Stimulated activated CD8-positive, alpha-beta memory T cell treated with anti-CD3 and anti-CD28 coated beads, Interleukin-7, amount 100 ng/mL, for 4 hours (primary cell): ENCODE measurements at places on chromosomes 13 and 19.

DNA sequence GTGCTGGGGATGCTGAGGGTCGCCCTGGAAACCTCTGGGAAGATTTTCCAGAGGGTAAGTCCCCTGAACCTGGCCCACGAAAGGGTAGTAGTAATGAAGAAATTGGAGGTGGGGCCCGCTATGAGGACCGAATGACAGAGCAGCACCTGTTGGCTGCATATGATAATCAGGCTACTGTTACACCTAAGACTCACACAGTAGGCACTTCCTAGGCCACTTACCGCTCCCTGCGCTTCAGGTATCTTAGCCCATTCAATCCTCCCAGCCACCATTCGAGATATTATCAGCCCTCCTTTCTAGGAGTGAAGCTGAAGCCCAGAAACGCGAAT lies 4.3 kb upstream of the LRFN3 start:
- DNase-seq, result no peak

DNA sequence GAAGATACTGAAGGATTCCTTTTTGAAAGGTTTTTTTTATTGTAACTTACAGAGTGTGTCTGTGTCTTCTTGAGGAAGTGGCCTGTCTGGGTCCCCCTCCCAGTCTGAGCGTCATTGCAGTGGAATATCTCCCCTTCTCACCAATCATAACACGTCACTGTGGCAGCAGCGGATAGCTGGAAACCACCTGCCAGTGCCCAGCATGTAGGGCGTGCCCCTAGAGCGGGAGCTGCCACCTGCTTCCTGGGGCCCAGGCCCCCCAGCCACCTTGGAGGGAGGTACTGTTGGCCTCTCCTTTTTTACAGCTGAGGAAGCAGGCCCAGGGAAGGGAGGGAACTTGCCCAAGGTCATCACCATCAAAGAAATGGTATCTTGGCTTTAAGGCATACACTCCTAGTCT lies 4.6 kb upstream of the DNM2 start:
- DNase-seq, result no peak

DNA sequence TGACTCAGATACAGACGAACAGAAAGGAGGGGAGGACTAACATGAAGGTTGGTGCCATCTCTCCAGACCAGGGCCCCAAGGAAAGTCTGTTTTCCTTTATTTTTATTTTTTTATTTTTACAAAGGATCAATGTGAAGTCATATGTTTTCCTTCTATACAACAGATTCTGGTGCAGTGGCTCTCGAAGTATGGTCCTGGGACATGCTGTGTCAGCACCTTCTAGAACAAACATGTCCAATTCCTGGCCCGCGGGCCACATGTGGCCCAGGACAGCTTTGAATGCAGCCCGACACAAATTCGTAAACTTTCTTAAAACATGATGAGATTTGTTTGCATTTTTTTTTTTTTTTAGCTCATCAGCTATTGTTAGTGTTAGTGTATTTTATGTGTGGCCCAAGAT lies 174.7 kb downstream of the FLT1 start:
- no peak for DNase-seq

- DNase-seq, result no peak
Measured at GRCh38 chr19:4722671-4723594, 709 bp downstream of the DPP9 start.

DNA sequence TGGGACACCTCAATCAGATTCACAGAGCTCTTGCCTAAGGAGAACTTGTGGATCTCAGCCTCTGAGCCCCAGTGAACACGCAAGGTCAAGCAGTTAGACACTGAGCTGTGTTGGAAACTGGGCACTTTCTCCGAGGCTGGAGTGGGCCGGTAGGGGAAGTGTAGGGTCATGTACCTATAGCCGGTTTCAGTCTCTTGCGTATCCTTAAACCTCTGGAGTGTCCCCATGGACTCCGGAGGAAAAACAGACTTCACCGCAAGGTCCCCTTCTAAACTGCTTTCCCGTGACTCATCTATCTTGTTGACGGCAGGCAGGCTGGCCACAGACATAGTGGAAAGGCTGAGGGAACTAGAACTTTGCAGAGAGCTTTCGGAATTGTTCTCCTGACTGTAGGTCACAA lies 11.3 kb downstream of the IQCN start:
- no peak for DNase-seq

DNA sequence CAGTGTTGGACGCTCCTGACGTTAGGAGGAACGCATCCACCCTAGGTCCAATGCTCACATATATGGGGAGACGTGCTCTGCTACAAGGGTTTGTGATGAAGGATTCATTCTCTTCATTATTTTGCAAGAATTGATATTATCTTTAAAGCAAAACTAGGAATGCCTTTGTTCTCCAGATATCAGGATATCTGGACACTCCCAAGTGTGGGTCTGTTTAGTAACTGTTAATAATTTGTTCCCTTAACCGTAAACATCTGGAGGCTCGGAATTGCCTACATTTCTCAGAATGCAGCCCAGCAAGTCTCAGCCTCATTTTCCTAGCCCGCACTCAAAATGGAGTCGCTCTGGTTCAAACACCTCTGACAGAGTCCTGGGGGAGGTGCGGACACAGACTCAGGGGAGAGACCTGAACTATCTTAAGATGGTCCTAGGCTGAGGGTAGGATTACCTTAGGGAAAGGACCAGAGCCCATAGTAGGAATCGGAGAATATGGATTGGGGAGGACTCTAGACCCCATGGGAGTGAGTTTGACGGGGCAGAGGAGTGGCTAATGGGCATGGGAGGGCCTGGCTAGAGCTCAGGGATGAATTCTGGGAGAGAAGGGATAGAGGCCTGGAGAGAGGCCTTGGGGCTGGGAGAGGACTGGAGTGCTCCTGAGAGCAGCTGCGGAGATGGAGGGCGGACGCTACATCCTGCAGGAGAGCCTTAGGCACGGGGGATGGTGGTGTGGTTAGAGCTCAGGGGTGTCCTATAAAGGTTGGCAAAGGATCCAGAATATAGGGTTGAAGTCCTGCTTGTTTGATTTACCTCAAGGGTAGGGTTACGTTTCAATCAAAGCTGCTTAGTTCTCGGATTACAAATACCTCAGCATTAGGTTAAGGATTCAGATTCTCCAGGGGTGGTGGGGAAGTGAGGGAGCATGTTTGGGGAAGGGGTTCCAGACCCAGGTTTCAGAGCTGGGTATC lies 43.2 kb downstream of the ZNF331 start:
- no peak for DNase-seq

DNA sequence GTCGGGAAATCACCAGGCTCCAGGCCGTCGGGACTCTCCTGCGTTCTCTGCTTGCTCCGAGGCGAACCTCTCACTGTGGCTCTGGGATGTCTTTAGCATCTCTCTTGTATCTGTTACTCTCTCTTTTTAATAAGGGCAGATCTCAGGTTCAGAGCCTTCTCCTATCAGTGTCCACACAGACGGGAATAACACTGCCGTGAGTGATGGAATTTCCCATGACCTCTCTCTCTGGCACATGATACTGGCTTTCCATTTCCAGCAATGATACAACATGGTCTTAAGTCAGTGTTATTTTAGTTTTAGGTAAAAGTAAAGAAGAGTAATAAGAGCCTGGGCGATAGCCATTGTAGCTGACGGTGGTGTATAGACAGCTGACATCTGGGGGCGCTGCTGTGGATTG lies 9.3 kb downstream of the ZNF444 start:
- DNase-seq, result no peak

DNA sequence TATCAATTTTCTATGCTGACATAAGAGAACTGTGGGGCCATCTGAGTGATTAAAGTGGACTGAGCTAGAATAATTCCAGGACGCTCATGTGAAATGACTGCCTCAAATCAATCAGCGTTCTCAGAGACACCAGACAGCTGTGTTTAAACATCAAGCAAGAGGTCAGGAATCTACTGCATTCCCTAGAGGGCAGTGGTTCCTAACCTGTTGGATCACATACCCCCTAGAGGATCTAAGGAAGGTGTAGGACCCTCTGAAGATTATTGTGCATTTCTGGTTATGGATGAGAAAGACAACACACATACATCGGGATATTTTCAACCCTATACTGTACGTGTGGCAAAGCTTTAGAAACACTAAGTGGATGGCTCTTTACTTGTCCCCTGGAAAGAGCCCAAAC lies 51.8 kb upstream of the FREM2 start:
- DNase-seq, result no peak

GRCh38 chr13:50847501-50847900 lies 4.0 kb upstream of the DLEU7 start:
- DNase-seq, result no peak
